ENCODE measurements at places on chromosomes 6 and 20. TPM values are rescaled to one million over a fixed set of nuclear protein-coding genes. Genes with fewer than 3 reads are reported as not detected.

DNA sequence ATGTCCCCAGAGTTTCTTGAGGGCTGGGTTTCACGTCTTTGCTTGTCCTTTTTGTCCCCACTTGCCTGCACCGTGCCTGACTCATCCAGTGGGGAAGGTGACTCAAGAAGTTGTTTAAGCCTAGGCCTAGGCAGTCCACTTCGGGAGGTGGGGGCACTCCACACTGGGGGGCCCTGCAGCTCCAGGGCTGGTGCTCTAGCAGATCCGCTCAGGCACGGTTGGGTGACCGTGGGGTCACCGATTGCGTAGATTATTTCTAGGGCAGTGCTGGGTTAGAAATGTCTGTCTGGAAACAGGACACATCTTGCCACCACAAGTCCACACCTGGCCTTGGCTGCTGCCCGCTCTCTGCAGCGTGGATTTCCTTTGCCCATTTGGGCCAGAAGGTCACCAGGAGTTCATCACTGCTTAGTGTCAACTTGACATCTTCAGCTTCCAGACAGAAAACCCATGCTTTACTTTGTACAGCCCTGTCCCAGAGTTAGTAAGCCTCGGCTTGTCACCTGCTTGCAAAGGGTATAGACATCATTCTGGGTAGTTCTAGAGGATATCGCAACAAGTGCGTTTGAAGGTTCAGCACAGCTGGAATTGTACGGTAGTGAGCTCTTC lies 13.6 kb upstream of the C20orf144 start:
- no peak for DNase-seq

DNA sequence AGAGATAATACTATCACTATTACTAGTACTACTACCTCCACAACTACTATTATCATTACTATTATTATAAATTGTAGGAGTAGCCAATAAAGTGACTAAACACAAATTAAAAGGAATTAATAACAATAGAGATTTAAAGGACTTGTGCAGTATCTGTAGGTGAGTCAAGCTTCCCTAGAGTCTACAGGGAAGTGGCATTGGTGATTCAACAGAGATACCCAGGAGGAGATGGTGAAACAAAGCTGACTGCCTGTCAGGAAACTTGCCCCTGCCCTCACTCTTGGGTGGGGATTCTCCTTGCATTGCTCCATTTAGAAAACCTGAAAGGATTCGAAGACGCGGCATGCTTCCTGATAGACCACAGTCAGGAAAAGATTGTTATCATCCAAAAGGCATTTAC lies 23.3 kb upstream of the BCLAF1 start:
- no peak for DNase-seq

- no peak for DNase-seq
These were observed 34.9 kb downstream of the SHLD1 start for GRCh38 chr20:5785146-5785545.

Gene HACE1
- 16.3 TPM for total RNA-seq

Gene GGTLC1
- not detected for total RNA-seq

Gene CLIC1
- total RNA-seq: 371 TPM

Data from A673 (cell line).